ENCODE measurements at places on chromosomes 4 and X.

GRCh38 chr4:172344308-172344938, 531.2 kb downstream of the GALNTL6 start:
- no peak for DNase-seq

- no peak for DNase-seq
These were observed 26.5 kb downstream of the GUCY1A1 start for GRCh38 chr4:155693015-155693663.

DNA sequence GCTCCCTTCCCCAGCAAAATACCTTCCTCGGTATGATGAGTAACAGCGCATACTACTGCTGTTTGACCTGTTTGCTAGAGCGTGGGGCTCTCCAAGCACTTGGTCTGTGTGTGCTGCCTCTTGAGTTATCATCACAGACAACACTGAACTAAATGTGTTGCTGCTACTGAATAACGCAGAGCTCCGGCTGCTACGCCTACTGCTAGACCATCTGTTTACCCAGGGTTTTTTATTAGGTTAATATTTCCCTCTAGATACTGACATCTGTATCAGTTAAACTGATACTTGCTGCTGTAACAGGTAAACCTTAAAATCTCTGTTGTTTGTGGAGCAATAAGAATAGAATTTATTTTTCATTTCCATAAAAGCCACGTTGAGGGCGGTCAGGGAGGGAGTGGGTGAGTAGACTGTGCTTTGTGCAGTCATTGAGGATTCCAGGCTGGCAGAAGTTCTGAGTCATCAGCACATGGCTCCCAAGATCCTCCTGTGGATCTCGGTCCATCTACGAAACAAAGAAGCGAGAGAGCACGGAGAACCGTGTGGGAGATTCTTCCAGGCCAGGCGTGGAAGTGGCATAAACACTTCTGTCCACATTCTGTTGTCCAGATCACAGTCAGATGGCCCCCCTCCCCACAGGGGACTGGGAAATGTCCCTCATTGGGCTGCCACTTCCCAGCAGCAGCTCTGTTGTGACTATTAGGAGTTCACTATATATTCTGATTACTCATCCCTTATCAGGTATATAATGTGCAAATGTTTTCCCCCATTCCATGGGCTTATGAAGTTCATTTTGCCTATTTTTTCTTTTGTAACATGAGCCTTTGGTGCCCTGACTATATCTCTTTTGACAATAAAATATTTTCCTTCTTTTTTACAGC, 14.1 kb downstream of the GRK4 start:
- no peak for DNase-seq

GRCh38 chr4:65971686-65972085, 301.4 kb upstream of the EPHA5 start:
- no peak for DNase-seq

GRCh38 chrX:130171446-130172126, at the start of gene RAB33A:
Gene RAB33A, plus strand, starts transcription at chrX:130171962. Its CDS starts 101 bp downstream, at chrX:130172063.
- DNase-seq, result no peak

- DNase-seq, result no peak
These were observed 245.8 kb downstream of the ARHGAP24 start for GRCh38 chr4:85720735-85721134.

Data from smooth muscle cell of the brain vasculature (primary cell).